ENCODE measurements at places on chromosomes 4 and X. TPM values are rescaled to one million over a fixed set of nuclear protein-coding genes. Genes with fewer than 3 reads are reported as not detected.

The SHROOM3 gene
- total RNA-seq, result 5.3 TPM

The NKX1-1 gene
- total RNA-seq, result not detected

The MAGEH1 gene
- 23.8 TPM for total RNA-seq

The GABRA4 gene
- not detected for total RNA-seq

The EPGN gene
- total RNA-seq, result 26.2 TPM

The SMPX gene
- not detected for total RNA-seq

The MBNL3 gene
- 0.30 TPM for total RNA-seq

The GRPR gene
- total RNA-seq, result 0.05 TPM

The CXCL1 gene
- 69.7 TPM for total RNA-seq

The INTU gene
- total RNA-seq, result 24.3 TPM

Measured in smooth muscle cell of the umbilical artery (primary cell).